Choroid plexus epithelial cell (primary cell): ENCODE measurements at places on chromosomes 4 and X.
A peak's percentile ranks its signal among the peaks of the same experiment; 100 is the strongest.

DNA sequence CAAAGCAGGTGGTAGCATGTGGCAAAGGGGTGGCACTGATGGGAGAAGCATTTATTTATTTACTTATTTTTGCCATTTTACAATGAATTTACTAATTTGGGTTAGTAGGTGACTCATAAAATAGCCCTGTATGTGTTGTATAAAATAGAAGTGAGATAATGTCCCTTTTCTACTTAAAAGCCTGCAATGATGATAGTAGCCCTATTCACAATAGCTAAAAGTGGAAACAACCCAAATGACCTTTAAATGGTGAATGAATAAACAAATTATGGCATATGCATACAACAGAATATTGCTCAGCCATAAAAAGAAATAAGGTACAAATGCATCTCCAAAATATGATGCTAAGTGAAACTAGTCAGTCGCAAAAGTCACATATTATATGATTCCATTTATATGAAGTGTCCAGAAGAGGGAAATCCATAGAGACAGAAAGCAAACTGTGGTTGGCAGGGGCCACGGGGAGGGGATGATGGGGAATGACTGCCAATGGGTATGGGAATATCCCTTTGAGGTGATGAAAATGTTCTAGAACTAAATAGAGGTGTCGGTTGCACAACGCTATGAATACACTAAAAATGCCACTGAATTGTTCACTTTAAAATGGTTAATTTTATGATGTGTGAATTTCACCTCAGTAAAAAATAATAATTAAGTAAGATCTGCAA, 35.8 kb upstream of the FAM9C start:
- no peak for DNase-seq

GRCh38 chr4:10746371-10747171, 62.0 kb upstream of the CLNK start:
- DNase-seq, result no peak

- peak; percentile 83 for DNase-seq
Measured at GRCh38 chr4:176277162-176277904, 8.3 kb upstream of the ASB5 start.

- no peak for DNase-seq
Measured at GRCh38 chr4:2859514-2859913, 15.9 kb downstream of the ADD1 start.

GRCh38 chr4:80208610-80209339, 11.5 kb downstream of the PRDM8 start:
- no peak for DNase-seq
